ENCODE measurements at places on chromosomes 5 and 9.

GRCh38 chr5:65418661-65419060 is 63.1 kb downstream of the ADAMTS6 start:
- DNase-seq: peak; percentile 13

DNA sequence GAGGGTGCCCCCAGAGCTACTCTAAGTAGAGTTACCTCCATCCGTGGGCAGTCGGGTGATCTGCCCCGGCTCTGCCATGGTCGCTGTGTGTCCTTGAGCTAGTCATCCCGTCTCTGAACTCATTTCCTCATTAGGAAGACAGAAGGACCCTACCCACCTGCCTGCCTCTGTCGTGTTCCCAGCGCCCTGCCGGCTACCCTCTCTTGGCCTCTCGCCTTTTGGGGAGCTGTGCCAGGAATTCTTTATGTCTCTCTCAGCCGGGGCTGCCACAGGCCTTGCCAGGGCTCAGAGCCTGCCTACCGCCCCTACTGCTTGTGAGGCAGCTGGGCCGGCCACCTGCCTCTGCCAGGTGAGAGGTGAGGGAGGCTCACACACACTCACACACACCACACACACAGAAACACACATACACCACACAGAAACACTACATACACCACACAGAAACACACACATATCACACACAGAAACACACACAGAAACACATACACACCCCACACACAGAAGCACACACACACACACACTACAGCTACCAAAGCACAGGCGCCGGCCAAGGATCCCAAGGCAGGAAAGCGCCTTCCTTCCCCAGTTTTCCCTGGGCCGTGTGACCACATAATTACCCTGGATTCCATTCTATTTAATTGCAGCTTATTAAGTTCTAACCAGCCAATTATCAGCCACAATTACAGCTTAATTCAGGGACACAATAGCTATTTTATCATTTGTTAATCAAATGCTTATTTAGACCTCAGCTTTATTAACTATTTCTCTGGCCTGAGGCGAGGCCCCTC is 41.7 kb downstream of the UNC5A start:
- no peak for DNase-seq

- DNase-seq: no peak
Measured at GRCh38 chr9:109150925-109151545, 16.0 kb downstream of the FRRS1L start.

DNA sequence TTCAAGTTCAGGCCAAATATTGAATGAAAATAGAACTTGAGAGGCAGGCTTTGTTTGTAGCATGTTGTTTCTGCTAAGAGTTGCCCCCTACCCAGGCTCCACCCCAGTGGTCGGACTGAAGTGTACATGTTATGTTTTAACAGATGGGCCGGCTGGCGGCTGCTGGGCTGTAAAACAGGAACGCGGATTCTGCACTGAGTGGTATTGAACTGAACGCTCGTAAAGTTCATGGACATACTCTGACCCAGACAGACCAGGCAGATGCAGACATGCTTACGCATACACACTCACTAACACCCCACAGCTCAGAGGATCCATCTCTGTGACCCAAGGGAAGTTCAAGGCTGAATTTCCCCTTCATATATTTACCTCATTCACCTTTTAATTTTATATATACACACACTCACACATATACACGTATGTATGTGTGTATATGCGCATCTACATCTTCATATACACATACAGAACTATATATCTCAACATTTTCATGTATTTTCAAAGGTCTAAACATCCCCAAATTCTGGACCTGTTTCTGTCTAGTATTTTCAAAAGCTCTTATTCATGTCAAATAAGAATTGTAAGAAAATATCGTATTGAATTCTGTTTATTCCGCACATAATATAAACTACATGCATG is 1.4 kb downstream of the MARCHF3 start:
- no peak for DNase-seq

GRCh38 chr5:146073239-146073900 is 32.0 kb downstream of the PLAC8L1 start:
- DNase-seq: no peak

DNA sequence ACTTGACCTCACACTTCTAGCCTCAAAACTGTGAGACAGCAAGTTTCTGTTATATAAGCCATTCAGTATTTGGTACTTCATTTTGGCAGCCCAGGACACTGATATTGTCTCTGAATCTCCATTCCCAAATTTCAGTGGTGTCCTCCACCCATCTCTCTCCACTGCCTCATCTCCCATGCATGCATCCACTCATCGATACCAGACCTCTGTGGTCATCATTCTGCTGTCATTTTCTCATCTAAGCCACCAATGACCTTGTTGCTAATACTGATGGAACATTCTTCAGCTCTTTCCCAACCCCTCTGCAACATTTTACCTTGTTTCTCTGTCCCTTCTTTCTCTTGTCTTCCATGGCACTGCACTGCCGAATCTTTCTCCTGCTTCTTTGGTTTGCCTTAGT is 221.8 kb downstream of the SNX18 start:
- no peak for DNase-seq

- DNase-seq: no peak
Measured at GRCh38 chr5:157388111-157388710, 71.8 kb upstream of the NIPAL4 start.

DNA sequence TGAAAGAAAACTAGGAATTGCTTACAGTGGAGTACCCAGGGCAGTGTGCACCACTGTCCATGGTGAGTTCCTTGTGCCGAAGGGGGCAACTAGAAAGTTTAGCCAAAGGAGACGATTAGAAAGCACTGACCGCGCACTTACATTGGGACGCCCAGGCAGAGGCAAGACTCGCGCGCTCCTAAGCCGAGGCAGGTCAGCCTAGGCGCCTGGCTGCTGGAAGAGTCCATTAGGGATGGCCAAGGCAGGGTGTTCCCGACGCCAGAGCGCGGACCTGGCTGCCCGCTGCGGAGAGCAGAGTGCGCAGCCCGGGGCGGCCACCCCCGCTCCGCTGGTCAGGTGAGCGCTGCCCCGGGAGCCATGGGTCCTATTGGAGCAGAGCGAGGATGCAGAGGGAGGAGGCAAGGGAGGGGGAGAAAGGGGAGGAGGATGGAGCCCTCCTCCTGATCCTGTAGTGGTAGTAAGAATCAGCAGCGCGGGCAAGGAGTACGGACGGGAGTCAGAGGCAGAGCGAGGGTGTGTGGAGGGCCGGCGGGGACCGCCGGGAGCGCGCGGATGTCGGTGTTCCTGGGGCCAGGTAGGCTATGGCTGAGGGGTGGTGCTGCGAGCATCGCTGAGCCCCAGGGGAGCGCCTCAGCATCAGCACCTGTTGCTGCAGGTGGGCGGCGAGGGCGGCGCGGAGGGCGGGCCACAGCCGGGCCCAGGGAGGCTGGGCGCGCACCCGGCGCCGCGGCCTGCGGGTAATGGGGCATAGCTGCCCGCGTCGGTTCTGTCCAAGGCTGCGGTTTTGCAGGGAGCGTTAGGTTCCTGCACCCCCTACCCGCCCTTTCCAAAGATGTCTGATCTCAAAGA is at the start of gene ADGRV1:
Gene ADGRV1 (plus strand): TSS at position 454 of the 849 bp plus-strand sequence. CDS start 99 bp downstream, at position 553.
- peak; percentile 48 for DNase-seq

- no peak for DNase-seq
Measured at GRCh38 chr5:32601623-32602295, 16.4 kb downstream of the SUB1 start.

- DNase-seq: no peak
Measured at GRCh38 chr5:387491-388265, 55.3 kb upstream of the EXOC3 start.

- no peak for DNase-seq
Measured at GRCh38 chr5:41057940-41058339, 13.2 kb downstream of the MROH2B start.

GRCh38 chr5:44875661-44876605 is 67.2 kb downstream of the MRPS30 start:
- DNase-seq: peak; percentile 59

- peak; percentile 48 for DNase-seq
Measured at GRCh38 chr5:10479154-10479721, 37.6 kb downstream of the ROPN1L start.

GRCh38 chr5:159642379-159642778 is 273.9 kb upstream of the ADRA1B start:
- DNase-seq: no peak

- DNase-seq: no peak
Measured at GRCh38 chr5:72456391-72457074, 50.7 kb downstream of the ZNF366 start.

- DNase-seq: no peak
Measured at GRCh38 chr5:132662925-132663770, 5.2 kb downstream of the IL13 start.

GRCh38 chr5:141691286-141691866 is 9.3 kb upstream of the ARAP3 start:
- DNase-seq: no peak

DNA sequence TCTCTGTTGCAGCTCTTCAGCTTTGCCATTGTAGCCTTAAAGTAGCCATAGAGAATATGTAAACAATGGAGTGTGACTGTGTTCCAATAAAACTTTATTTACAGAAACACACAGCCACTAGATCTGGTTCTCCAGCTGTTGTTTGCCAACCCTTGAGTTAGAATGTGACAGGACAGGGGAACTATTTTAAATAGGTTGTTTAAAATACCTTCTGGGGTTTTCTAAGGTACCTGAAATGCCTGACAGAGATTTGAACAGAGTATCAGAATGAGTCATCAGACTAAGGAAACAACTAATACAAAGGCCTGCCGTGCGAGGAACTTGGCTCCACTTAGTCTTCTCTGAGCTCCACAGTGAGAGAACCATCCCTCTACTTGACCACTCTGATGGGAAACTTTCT is 85.4 kb downstream of the HSD17B4 start:
- DNase-seq: peak; percentile 66

- no peak for DNase-seq
Measured at GRCh38 chr5:144183254-144183889, 12.7 kb downstream of the KCTD16 start.

DNA sequence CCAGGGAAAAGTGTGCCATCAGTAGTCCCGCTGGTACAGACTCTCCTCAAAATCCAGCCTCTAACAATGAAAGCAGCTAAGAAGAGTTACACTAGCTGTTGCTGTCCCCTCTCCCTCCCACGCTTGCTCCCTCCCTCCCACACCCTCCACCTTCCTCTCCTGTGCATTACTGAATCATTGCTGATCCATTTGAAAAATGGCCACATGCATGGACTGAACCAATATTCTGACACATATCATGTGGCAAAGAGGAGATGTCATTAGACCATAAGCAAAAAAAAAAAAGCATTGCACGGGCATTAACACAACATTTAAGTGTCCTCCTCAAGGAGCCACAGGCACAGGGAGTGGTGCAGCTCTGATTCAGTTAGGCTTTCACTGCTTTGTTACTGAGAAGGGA is 37.9 kb downstream of the LHFPL2 start:
- no peak for DNase-seq

DNA sequence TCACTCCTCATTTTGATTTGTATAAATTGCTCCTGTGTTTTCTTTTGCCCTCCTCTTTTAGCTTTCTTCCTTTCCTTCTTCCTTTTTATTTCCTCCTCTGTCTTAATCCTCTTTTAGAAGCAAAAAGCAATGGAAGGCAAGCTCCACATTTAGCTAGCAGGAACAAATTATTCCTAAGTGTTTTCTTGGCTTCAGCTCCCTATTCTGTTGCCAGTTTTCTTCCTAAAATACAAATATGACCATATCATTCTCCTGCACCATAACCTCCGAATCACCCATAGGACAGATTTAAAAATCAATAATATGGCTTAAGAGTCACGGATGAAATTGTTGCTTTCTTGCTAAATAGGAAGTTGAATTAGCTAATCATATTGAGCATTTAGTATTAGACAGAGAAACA is 49.4 kb downstream of the GRIN3A start:
- DNase-seq: no peak

- no peak for DNase-seq
Measured at GRCh38 chr5:124576848-124577409, 169.5 kb downstream of the ZNF608 start.

DNA sequence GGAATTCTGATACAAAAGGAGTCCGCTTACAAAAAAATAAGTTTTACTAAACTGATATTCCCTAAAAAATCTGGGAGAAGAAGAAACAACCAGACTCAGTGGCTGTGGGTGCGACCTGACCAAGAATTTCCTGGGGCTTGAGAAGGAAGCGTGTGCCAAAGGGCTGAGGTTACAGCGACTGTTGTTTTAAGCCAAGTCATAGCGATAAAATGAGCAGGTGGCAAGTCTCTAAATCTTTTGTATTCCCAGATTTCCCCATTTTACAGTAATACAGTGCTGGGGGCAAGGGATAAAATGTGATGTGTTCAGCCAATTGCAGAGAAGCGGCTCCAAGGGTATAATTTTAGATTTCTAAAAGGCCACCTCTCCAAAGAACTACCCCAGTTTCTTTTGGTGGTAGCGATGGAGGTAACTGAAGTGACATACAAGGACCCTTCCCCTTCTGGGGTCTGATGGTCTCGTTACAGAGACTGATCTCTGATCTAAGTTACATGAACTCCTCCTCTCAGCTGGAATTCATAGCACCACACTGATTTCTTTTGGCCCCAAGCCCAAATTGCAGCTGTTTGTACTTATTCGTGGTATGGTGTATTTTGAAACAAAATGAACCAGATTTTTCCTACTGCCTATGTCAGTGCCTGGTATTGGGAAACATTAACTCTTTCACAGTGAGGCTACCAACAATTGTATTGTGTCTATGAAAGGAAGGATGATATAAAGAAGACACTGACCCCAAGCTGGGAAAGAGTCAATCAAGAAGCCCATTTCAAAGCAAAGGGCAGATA is 41.6 kb downstream of the LPAR1 start:
- no peak for DNase-seq

GRCh38 chr5:137234973-137235943 is 263.9 kb downstream of the SPOCK1 start:
- no peak for DNase-seq

DNA sequence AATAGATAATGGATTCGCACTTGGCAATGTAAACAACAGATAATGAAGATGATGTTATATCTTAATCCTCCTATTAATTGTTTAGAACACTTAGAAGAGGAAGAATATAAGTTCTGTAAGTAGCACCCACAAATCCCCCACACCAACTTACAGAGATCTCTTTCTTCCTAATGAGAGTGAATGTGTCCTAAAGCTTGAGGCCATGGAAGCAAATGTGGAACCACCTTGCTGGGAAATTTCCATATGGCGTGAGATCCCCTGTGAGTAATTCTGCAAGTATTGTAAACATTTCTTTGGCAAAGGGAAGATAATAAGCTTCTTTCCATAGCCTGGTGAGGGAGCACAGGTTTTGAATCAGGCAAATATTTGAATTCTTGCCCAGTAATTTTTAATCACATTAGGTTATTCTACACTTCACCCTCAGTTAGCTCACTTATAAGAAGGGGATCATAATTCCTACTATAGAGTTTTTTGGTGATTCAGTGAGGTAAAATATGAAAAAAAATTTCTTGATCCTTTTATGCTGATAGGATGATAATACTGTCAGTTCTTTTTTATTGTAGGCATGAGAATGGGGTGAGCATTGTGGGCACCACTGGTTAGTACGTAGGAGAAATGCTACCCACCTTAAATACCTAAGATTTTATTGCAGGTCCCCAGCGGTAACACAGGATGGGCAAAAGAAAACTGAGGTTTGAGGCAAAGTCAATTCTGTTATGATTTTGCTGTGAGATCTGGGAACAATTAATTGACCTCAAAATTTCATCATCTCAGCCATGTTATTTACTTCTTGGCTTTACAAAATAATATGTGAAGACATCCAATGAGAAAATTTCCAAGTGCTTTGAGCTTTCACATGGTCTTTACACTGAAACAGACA is 574.8 kb downstream of the PSAT1 start:
- DNase-seq: peak; percentile 90

All from astrocyte of the cerebellum (primary cell).